T1000 (cell line): ENCODE measurements at places on chromosomes 5 and 9.

DNA sequence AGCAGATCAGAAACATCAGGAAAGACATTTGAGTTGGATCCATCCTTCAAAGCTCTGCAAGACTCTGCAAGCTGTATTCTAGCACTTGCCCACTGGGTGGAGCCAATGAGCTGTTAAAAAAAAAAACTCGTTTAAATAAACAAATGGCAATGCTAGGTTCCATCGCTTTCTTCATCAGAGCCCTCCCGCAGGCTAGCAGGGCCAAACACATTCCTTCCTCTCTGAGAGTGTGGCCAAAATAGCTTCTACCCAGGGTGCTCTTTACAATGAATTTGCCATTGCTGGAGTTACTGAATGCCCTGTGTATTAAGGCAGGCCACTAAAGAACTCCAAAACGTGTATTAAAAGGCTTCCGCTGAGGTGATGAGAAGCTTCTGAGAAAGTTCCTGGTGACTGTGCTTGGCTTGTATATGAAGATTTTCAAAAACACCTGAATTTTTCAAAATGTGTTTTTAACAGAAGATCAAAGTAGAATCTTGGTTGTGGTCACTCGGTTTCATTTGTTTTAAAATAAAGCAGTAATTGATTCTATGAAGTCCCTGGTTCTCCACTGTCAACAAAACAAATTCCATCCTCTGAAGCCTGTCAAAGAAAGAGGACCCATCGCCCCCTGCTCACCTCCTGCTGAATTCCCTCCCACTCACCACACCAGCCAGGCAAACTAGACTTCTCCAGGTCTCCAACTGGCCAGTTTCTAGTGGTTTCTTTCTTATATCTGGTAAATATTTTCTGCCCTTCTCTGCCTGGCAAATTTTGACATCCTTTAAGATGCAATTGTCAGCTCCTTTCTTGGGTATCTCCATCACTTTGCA lies 36.5 kb upstream of the EQTN start:
- DNase-seq, result peak; percentile 34

DNA sequence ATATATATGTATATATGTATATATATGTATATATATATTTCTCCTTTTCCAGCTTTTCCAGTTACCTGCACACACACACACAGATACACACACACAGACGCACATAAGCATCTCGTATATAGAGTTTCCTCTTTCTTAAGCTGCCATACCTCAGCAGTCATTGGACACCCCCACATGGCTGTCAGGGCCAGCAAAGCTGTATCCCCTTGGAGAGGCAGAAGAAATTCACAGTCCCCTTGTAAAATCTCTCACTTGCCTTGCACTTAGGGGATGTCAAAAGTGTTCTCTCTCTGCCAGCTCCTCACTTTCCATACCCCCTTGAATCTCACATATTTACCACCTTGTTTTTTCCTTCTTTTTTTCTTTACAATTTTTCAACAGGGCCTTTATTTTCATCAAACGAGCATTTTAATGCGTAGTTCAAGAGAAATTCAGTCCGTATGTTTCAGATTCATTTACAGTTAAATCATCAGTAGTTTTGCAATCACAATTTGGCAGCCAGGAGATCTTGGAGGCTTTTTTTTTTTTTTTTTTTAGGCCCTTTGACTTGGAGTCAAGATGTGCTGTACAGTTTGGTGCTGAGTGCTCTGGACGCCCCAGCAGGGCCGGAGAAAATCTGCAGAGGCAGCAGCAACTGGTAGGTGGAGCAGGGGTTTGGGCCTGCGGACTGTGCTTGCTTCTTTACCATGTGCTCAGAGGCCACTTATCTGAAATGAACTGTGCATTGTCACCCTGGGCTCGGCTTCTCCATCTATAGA lies 244.9 kb upstream of the KLF4 start:
- peak; percentile 2 for DNase-seq

GRCh38 chr5:554284-554988 lies 30.2 kb upstream of the SLC9A3 start:
- DNase-seq, result no peak

GRCh38 chr9:134955156-134955555 lies 37.4 kb upstream of the FCN1 start:
- DNase-seq, result no peak

DNA sequence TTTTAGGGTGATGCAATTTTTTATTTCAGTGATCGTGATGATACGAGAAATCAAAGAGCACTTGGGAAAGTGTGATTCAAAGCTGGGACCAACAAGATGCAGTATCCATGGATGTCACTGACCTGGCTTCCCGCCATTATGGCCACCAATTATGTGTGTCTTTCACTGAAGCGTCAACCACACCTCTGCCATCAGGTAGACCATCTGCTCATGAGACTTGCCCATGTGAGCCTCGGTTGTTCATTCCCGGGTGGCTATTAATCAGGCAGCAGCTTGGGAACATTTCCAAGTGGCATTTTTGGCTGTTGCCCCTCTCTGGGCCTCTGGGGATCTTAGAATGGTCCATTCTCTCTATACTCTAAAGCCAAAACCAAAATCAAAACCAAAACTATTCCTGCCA lies 436.0 kb upstream of the ADAMTSL1 start:
- DNase-seq, result no peak

- DNase-seq, result peak; percentile 13
Measured at GRCh38 chr9:97518909-97519307, 17.4 kb downstream of the TMOD1 start.

- no peak for DNase-seq
Measured at GRCh38 chr9:110575945-110576344, 3.6 kb downstream of the SVEP1 start.

DNA sequence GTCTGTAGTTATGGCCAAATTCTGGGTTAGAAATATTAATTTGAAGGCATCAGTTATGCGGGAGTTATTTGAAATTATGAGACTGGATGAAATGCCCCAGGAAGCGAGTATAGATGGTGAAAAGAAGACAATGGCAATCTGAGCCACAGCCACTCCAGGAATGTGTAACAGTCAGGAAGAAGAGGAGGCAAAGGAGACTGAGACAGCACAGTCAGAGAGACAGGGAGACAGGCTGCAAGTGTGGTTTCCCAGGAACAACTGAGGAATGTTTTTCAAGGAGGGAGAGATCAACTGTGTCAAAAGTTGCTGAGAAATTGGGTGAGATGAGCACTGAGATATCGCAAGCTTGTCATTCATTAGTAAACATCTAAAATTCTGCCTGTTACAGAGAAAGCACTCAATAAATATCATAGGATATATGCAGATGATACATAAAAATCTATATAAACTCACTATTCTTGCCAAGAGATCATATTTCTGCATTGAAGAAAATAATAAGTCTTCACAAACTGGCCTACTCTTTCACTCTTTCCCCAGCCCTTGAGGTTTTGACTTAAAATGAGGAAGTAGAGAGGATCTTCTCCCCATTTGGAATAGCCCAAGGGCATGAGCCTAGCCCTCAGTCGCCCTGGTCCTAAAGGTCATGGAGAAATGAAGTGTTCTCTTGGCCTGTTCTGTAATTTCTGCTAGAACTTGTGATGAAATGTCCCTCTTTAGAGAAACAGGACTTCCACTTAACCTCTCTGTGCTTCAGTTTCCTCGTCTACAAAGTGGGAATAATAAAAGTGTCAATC lies 48.5 kb upstream of the RLN1 start:
- DNase-seq, result no peak

DNA sequence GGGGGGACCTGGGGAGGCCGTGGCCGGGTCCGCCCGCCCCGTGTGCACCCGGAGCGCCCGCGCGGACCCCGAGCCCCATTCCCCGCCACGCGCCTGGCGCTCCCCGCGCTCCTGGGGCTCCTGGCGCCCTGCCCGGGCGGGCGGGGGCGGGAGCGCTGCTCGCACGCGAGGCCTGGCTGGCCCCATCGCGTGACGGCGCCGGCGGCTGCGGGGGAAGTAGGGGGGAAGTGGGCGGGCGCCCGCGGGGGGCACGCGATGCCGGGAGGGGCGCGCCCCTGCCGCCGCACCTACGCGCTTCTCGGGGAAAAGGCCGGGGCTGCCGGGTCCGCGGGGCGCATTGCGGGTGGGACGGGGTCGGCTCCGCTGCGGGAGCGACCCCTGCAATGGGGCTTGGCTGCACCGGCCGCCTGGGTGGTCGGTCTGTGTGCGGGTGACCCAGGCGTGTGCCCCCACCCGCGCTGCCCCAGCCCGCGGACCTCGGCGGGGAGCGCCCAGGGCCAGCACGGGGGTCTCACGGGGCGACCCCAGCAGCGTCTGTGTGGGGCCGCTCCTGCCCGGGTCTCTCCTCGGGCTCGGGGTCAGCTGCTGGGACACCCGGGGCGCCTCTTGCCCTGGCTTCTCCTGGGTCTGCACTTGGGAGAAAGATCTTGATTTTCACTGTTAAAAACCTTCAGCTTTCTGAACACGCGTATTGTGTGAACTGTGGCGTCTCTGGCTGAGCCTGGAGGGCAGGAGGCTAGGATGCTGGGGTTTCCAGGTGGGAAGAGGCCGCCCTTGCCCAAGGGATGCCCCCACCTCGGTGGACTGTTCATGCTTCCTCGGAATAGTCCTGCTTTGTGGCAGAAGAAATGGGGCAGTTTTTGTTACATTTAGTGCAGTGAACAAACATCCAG lies 52.4 kb downstream of the AHRR start:
- DNase-seq, result no peak

- DNase-seq, result no peak
Measured at GRCh38 chr5:177003649-177004048, 2.9 kb downstream of the UIMC1 start.

GRCh38 chr5:73355108-73355507 lies 93.5 kb downstream of the FOXD1 start:
- no peak for DNase-seq

DNA sequence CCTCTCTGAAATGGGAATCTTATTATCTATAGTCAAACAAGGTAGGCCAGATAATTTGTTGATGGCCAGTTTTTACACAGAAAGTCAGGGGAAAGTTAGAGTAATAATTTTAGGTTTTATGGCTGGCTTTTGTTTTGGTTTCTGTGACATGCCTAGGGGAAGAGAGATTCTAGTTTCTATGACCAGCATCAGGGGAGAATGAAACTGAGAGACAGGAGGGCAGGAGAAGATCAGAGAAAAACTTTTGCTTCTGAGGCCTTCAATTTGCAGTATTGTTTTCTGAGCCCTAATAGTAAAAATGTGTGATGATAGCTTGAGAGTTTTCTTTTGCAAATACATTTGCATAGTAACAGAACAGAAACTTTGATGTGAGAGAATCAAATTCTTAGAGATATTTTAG lies 564.3 kb downstream of the ZNF608 start:
- DNase-seq, result no peak

DNA sequence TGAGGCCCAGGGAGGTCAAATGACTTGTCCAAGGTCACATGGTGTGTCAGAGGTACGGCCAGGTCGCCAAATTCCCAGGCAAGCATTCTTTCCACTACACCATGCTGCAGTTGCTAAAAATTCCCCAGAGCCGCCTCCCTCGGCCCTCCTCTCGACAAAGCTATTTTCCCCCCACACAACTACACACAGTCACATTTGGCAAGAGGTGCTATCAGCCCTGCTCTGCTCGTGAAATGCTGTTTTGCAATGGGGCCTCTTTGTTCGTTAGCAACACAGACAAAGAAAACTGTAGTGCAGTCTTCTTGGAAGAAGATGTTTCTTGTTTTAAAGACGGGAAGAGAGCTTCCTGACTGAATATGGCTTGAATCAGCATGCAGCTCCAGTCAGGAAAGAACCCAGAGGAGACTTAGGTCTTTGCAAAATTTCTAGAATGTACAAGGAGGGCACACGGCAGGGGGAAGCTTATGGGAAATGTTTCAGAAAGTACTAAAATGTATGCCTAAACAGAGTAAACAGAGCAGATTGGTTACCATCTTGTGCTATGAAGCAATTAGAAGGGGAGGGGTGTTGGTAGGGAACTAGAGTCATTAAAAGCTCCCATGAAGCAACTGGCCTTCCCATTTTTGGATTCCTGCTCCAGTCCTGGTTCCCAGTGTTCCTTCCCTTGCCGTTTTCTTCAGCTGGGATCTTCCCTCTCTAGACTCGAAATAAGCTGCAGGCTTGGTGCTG lies 14.2 kb downstream of the SLIT3 start:
- no peak for DNase-seq

DNA sequence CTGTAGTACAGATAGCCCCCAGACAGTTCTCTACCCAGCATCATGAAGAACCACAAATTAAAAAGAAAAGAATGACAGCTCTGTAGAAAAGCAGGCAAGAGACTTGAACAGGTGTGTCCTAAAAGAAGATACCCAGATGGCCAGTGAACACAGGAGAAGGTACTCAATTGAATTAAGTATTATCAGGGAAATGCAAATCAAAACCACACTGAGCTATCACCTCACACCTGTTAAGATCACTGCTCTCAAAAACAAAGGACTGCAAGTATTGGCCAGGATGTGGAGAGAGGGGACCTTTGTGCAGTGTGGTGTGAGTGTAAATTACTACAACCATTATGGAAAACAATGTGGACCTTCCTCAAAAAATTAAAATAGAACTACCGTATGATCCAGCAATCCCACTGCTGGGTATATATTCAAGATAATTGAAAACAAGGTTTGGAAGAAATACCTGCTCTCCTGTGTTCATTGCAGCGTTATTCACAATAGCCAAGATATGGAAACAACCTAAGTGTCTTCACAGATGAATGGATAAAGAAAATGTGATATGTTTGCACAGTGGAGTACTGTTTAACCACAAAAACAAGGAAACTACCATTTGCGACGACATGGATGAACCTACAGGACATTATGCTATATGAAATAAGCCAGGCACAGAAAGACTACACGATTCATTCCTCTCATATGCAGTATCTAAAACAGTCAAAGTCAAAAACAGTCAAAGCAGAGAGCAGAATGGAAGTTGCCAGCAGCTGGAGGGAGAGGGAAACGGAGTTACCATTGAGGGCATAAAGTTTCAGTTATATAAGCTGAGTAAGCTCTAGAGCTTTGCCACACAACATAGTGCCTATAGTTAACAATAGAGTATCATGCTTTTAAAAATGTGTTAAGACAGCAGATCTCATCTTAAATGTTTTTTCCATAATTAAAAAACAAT lies 102.6 kb downstream of the WNK2 start:
- no peak for DNase-seq

- no peak for DNase-seq
Measured at GRCh38 chr5:19923742-19924141, 64.3 kb downstream of the CDH18 start.

GRCh38 chr5:3835811-3836210 lies 240.2 kb downstream of the IRX1 start:
- DNase-seq, result no peak

DNA sequence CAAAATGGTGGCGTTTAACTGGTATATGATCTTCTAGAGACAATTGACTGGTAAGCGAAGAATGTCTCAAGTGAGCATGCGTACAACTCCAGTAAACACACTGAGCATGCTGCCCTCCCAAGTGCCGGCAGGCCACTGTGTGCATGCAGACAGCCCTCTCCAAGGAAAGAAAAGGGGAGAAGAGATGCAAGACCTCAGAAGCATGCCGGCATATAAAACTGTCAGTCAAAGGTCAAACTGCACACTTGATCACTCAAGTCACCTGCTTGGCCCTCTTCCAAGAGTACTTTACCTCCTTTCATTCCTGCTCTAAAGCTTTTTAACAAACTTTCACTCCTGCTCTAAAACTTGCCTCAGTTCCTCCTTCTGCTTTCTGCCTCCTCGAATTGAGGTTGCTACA lies 910.2 kb downstream of the TAF11L14 start:
- DNase-seq, result no peak
